ENCODE measurements at places on chromosomes 12 and 14.

DNA sequence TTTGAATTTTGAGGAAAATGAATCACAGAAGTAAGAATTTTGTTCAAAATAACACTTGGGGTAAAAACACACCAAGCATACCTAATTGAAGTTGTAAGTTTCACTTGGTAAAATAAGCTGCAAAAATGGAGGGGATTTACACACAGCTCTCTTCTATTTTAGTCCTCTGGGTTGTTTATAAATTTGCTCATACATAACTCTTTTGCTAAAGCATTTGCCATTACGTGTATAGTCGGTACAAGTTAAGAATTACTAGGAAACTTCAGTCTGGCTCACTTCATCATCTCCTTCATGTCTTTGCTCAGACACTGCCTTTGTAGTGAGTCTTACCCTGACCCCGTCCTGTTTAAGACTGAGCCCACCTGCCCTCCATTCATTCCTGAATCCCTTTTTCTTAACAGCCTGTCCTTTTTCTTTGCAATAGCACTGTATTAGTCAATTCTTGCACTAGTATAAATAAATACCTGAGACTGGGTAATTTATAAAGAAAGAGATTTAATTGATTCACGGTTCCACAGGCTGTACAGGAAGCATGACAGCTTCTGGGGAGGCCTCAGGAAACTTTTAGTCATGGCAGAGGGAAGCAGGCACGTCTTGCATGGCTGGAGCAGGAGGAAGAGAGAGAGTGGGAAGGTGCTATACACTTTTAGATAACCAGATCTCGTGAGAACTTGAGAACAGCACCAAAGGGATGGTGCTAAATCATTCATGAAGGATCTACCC is 451.1 kb downstream of the PCNX1 start:
- DNase-seq = no peak

DNA sequence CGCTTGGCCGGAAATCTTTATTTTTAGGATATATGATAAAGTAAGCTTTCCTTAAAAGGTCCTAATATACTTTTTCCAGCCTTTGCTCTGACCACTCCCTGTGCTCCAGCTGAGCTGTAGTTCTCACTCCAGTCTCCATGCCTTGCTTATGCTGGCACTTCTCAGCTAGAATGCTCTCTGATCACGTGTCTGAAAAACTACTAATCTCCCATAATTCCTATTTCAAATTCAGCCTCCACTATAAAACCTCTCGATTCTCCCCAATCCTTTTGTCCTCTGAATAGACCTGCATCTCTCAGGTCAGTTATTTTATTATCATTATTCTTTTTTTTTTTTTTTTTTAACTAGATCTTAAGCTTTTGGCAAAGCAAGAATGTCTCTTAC is 3.7 kb downstream of the BIN2 start:
- DNase-seq = no peak

GRCh38 chr12:95318071-95318545 is 100.5 kb downstream of the VEZT start:
- no peak for DNase-seq

DNA sequence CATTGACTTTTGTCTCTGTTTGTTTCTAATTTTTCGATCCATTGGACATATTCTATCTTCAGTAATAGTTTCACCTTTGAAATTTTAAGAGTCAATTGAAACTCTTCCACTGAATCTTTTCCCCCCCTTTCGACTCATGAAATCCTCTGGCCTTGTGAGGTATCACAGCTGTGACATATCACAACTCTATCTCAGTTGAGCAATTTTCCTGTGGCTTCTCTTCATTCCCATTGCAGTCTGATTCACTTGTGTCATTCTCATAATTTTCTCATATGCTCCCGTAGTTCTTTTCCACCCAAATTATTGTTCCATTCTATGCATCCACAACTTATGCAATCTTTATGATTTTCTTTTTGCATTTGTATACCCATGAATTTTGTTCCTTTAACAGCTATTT is 261.6 kb downstream of the DACT1 start:
- no peak for DNase-seq

DNA sequence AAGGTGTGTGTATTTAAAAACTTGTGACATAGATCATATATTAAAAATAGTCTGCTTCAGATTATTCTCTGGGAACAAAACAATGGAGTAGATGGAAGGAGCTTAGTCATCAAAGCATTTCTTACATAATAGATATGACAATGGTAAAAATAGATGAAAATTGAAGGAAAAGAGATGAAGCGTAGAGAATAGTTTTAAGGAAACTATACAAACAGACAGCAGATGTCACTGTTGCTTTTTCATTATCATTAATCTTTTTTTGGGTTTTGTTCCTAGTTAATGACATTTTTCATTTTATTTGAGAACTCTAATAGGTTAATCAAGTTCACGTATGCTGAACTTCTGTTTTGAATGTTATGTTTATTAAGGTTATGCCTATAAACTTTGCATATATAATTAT is 149.2 kb upstream of the FBXO33 start:
- DNase-seq = no peak

GRCh38 chr12:92540782-92541423 is 161.9 kb upstream of the PLEKHG7 start:
- no peak for DNase-seq

- no peak for DNase-seq
Measured at GRCh38 chr12:5171701-5172100, 128.0 kb downstream of the KCNA5 start.

GRCh38 chr14:54562334-54562733 is 4.6 kb upstream of the SAMD4A start:
- no peak for DNase-seq

GRCh38 chr12:16789204-16789790 is 183.3 kb upstream of the LMO3 start:
- DNase-seq = no peak

GRCh38 chr14:36952689-36953088 is 219.7 kb downstream of the SLC25A21 start:
- no peak for DNase-seq

DNA sequence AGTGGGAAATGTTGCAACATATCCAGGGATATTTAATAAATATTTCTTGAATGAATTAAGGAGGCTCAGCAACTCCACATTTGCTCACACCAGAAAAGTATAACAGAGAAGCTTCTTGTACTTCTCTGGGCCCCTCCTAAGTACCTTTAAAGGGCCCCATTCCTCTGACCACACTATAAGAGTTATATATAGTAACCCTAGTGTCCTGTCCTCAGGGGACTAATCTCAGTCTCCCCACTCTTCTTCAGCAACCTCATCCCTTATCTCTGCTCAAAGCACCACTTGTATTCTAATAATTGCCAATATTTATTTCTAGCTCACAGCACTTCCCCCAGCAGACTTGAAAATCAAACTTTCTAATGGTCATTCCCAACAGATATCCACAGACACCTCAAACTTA is 237.1 kb downstream of the GXYLT1 start:
- DNase-seq = no peak

All from stimulated activated CD8-positive, alpha-beta memory T cell treated with anti-CD3 and anti-CD28 coated beads, Interleukin-7, amount 100 ng/mL, for 1 hour (primary cell).